ENCODE measurements at places on chromosomes 16 and 17.

- no peak for DNase-seq
These were observed 259.1 kb upstream of the ERCC4 start for GRCh38 chr16:13660807-13661206.

GRCh38 chr16:87897521-87898505, 28.5 kb upstream of the SLC7A5 start:
- no peak for DNase-seq

DNA sequence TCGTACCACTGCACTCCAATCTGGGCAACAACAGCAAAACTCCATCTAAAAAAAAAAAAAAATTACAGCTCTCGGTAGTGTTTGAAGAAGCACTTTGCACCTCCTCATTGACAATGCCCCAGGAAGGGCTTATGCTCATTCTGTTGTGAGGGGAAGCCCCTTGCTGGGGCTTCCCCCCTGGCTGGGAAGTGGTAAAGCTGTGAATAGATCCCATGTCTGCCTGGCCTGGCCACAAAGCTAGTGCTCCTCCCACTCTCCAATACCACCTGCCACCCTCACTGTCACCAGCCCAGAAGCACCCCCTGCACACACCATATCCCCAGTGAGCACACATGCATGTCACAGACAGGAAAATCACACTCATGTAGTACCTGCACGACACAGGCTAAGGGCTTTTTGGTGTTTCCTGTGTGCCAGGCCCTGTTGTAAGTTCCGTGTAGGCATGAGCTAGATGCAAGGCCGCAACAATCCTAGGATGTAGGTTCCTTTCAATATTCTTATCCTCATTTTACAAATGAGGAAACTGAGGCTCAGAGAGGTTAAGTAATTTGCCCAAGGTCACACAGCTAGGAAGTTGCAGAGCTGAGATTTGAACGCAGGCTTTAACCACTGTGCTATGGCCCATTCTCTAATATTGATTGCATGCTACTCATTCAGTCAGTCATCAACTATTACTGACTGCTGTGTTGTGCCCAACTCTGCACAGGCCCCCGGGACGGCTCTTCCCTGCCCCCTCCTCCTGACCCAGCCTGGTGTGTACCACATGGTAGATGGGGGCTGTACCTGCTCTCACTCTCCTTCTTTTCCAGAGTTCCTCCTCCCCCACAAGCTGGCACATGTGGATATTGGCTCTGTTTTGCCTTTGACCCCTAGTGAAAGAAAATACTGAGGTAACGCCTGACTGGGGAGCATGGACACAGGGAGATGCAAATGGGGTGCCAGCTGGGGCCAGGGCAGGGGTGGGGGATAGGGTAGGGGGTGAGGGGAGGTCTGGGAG, 11.9 kb upstream of the COL1A1 start:
- peak; percentile 61 for DNase-seq

- no peak for DNase-seq
These were observed 154.3 kb downstream of the SALL1 start for GRCh38 chr16:50996830-50997186.

- DNase-seq = peak; percentile 51
These were observed 48.5 kb upstream of the HELZ start for GRCh38 chr17:67293251-67294203.

GRCh38 chr17:4082136-4082924, 60.5 kb downstream of the ZZEF1 start:
- DNase-seq = no peak

DNA sequence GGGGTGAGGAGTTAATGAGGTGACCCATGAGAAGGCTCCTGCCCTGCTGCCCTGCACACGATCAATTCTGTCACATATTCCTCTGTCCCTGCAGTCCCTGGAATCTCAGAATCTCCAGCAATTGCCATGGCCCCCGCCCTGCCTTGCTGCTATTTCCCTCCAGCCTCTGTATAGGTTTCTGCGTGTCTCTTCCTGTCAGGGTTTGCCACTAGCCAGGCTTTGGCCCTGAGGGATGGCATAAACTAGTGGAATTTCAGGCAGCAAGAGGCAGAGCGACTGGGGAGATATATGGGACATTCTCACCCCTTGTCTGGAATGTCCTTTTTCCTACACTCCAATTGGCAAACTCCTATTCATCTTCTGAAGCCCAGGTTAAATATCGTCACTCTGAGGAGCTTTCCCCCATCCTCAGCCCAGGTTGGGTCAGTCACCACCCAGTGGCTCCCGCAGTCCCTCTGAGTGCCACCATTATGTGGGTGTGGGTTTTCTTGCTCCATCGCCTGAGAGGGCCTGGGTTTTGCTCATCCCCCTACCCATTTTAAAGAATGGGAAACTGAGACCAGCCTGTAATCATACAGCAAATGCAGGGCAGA, 15.5 kb upstream of the NATD1 start:
- no peak for DNase-seq

DNA sequence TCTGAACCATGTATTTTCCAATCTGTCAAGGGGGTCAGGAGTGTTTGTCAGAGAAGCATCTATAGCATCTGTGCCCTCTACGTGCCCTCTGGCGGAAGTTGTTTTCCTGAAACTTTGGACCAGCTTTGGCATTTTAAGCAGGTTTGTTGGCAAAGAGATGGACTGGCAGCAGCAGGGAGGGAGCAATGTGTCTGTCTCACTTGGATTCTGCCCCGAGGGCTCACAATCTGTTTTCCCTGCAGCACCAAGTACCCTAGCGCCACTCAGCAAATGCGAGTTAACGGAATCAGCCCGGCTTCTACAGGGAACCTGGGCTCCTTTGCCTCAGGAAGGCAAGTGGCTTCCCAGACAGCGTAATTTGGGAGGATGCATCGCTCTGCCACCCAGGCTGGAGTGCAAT, 17.4 kb downstream of the DUSP14 start:
- DNase-seq = no peak

- DNase-seq = no peak
These were observed 83.7 kb downstream of the SALL1 start for GRCh38 chr16:51067352-51067751.

DNA sequence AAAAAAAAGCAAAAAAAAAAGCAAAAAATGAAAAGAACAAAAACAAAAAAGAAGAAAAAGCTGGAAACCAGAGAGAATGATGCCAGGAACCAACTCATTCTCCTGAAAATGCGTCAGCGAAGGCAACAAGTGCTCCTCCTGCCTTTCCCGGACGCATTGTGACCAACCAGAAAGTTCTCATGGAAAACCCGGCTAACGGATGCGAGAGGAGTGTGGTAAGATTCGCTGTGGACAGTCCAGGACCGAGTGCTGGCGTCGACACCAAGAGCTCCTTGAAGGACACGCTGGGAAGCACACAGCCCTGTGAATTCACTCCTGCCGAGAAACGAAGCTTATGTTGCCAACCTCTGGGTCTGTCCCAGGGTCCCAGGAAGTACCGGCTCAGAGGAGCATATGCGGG, 43.4 kb downstream of the METRNL start:
- no peak for DNase-seq

- DNase-seq = no peak
These were observed 13.7 kb downstream of the SDK2 start for GRCh38 chr17:73630531-73630930.

DNA sequence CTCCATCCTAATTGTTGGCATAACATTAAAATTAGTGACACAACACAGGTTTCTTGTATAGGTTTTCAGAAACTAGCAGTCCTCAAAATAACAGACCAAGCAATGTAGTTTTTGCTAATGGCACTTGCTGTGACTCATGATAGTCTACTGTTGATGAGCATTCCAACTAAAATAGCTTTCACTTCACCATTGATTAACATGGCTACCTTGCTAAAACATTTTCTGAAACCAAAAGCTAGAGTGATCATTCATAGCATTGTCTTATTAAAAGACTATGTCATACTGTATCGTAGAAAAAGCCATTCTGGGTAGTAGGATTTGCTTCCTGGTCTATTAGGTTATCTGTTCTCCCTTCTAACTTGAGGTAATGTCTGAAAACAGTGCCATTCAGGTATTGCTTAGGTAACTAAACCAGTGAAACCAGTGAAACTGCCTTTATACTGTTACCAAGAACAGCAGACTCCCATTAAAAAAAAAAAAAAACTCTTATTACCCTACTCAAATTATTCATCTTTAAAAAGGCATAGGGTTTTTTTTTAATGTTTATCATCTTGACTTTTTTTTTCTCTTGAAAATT, 2.5 kb upstream of the CLTC start:
- DNase-seq = no peak

Data from tongue (tissue), 3 donors.